Activated CD4-positive, alpha-beta T cell treated with anti-CD3 and anti-CD28 coated beads, Interleukin-2, Interleukin-4, amounts not matched to agents 100 ng/mL and 50 ng/mL, durations not matched to agents 16 hours and 8 hours (primary cell): ENCODE measurements at places on chromosomes 16 and 17.

DNA sequence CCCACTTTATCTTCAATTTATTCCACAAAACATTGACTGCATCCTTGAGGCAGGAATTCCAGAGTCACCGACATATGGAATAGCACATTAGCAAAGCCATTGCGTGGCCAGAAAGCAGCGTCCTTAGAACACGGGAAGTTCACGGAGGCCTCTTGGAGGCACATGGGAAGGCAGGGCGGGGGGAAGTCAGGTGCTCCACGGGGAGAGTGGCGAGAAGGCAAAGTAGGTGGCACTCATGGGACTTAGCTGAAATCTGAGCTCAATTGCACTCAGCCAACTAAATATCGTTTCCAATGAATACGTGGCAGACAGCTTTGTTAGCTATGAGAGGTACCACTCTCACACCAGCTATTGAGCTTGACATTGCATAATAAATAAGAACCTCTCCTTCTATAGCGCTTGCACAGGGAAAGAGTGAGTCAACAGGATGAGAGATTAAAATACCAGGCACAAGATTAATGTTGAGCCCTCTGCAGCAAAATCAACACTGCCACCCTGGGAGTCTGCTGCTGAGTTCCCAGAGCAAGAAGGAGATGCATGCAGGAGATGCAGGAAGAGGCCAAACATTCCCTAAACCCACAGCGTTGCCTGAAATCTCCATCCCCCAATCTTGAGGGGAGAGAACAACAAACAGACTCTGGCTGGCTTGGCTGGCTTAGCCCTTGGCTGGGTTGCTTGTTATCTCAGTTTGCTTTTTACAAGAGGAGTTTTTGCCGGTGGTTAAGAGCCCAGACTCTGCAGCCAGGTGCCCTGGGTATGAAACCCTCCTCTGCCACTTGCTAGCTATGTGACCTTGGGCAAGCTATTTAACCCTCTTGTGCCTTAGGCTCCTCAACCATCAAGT, 28.8 kb downstream of the ABCC12 start:
- DNase-seq: peak; percentile 12

DNA sequence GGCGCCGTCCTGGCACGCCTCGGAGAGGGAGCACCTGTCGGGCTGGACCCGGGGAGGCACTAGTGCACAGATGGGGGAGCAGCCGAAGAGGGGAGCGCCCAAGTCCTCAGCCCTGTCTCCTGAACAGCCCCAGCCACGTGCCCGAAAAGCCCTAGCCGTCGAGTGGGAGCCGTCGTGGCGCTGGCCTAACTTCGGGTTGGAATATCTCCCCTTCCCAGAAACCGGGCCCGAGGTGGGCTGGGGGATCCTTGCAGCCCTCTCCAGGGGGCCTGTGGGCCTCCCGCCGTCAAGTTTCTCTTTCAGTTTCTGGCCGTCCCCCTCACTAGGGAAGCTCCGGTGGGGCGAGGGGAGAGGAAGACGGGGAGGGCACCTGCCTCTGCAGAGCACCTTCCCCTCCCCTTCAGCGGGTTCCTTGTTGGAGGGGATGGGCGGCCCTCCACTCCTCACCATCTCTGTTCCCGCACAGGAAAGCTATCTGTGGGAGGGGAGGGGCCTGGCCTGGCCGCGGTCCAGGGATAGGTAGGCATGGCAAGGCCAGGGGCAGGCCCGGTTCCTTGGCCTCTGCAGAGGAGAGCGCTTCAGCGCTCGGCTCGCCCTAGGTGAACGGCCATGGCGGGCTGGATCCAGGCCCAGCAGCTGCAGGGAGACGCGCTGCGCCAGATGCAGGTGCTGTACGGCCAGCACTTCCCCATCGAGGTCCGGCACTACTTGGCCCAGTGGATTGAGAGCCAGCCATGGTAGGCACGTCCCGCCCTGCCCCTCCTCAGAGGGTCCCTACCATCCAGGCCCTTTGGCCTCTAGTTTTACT, 709 bp downstream of the STAT5A start:
- DNase-seq: no peak

- DNase-seq: no peak
Measured at GRCh38 chr16:89002851-89003830, 26.1 kb upstream of the CBFA2T3 start.

DNA sequence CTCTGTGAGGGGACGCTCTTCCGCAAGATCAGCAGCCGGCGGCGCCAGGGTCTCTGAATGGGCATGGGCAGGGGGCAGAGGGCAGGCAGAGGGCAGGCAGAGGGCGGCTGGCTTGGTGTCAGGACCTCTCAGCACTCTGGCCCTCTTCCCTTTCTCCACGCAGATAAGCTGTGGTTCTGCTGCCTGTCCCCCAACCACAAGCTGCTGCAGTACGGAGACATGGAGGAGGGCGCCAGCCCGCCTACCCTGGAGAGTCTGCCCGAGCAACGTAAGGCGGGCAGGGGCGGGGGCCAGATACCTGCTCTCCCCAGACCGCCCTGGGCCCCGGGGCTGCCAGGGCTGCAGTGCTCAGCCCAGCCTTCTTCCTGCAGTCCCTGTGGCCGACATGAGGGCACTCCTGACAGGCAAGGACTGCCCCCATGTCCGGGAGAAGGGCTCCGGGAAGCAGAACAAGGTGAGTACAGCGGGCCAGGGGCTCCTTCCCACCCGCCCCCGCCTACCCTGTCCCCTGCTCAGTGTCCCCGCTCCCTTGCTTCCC, 4.1 kb downstream of the ELMO3 start:
- DNase-seq: no peak

DNA sequence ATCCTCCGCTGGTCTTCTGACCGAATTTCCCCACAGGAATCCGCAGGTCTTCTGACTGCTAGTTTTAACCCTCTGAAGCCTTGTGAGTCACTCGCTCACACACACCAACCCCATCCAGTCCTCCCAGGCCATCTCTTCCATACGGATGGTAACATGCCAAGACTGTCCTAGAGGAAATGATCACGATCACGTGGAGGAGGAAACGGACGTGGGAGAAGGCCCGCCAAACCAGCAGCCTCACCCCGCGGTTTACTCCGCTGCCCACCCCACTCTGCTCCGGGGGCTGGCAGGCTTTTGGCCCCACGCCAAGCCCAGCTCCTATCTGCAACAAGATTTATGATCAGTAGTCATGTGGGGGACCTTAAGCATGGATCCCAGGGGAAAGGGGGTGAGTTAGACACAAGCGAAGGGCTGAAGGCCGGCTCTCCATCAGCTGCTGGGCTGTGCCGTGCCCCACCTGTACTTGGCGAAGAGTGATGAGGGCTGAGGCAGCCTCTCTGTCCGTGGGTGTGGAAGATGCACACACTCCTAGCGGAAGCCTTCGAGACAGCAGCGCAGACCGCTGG, 1.5 kb upstream of the FAAP100 start:
- no peak for DNase-seq

GRCh38 chr16:88070989-88071625, 119.9 kb downstream of the BANP start:
- DNase-seq: no peak

DNA sequence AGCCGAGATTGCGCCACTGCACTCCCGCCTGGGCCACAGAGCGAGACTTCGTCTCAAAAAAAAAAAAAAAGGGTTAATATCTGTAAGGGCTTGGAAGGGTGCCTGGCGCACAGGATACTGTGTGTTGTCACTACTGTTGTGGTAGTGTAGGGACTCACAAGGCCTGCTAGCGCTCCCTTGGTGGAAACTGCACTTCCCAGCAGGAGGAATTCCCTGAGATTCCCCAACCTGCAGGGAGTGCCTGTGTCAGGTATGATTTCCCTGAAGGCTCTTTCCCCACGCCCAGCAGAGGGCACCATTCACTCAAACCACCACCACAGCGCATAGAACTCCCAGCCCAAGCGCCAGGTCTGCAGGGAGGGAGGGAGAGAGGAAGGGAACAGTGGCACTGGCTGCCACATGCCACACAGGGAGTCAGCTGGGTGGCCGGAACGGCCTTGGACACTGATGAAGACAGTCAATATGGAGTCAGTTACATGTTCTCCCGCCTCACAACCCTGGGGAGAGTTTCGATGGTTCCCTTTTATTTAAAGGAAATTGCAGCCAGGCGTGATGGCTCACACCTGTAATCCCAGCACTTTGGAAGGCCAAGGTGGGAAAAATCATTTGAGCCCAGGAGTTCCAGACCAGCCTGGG, 32.7 kb upstream of the CDH1 start:
- peak; percentile 71 for DNase-seq

DNA sequence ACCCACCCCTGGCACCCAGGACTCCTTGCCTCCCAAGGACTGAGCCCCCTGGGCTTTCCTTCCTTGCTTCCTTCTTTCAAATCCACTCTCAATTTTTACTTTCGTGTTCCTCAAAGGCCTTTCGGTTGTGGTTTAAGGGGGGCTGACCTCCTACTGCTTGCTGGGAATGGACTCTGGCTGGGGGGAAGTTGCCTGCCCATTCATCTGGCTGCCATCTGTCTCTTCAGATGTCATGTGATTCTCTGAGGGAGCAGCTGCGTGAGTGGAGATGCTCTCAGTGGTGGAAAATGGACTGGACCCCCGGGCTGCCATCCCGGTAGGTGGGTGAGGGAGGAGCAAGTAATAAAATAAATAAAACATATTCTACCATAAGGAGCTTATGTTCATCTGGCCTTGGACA, 93.8 kb upstream of the RPRML start:
- no peak for DNase-seq

GRCh38 chr16:6249863-6250262, 1082.8 kb upstream of the RBFOX1 start:
- DNase-seq: no peak

GRCh38 chr16:88588754-88589153, 18.6 kb downstream of the ZC3H18 start:
- peak; percentile 45 for DNase-seq

DNA sequence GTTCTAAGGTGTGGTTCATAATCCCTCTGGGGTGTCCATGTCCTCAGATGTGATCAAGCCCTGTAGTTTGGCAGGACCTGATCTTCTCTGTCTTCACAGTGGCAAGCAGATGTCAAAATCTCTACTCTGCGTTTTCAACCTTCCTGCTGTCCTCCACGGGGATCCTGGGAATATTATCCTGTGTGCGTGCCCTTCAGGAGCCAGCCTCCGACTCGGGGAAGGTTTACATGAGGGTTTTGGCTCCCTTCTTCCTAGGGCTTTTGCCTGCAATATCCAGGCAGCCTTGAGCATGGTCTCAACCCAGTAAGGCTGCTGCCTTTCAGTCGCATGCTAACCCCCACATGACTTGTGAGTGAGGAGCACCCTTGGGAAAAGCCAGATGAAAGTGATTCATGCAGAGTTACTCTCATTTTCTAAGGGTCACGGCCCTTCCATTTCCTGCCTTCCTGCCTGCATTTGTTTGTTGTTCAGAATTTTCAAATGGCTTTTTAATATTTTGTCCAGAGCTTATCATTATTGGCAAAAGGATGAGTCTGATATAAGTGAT, 202.2 kb upstream of the CHMP6 start:
- DNase-seq: peak; percentile 42

GRCh38 chr17:12734926-12735325, 54.4 kb upstream of the ARHGAP44 start:
- DNase-seq: no peak

- no peak for DNase-seq
Measured at GRCh38 chr16:64167936-64168335, 953.9 kb downstream of the CDH11 start.

DNA sequence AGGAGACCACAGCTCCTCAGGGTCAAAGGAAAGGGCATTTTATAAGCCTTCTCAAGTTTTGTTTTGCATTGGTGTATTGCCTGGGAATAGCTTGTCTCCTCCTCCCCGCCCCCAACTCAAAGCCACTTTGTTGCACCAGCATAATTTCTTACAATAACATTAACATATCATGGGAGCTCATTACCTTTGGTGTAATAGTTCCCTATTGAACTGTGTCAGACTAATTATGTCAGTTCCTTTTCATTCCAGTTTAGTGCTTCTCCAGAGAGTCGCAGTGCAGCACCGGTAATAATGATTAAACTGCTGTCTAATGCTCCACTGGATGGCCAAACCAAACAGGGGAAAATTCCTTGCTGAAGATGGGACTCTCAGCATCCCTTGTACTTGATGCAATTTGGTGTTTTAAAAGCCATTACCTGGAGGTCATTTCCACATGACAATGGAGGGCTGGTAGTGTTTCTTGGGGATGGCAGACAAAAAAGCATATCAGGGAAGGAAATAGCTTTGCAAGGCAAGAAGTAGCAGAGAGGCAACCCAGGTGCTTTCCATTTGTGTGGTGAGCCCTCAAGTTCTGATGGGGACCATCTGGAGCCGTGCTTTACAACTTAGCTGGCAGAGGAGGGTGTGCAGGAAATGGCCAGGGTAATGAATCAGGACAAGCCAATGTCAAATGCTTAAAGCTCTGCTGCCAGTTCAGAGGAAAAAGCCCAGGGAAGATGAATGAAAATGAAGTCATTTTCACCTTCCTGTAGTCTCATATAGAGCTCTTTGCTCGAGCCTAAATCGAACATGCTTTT, 91.5 kb upstream of the NLRP1 start:
- no peak for DNase-seq

- peak; percentile 71 for DNase-seq
Measured at GRCh38 chr17:49575679-49576087, at the start of gene NXPH3. Gene NXPH3 (plus strand): TSS chr17:49575871. CDS start chr17:49576220, 349 bp downstream.

DNA sequence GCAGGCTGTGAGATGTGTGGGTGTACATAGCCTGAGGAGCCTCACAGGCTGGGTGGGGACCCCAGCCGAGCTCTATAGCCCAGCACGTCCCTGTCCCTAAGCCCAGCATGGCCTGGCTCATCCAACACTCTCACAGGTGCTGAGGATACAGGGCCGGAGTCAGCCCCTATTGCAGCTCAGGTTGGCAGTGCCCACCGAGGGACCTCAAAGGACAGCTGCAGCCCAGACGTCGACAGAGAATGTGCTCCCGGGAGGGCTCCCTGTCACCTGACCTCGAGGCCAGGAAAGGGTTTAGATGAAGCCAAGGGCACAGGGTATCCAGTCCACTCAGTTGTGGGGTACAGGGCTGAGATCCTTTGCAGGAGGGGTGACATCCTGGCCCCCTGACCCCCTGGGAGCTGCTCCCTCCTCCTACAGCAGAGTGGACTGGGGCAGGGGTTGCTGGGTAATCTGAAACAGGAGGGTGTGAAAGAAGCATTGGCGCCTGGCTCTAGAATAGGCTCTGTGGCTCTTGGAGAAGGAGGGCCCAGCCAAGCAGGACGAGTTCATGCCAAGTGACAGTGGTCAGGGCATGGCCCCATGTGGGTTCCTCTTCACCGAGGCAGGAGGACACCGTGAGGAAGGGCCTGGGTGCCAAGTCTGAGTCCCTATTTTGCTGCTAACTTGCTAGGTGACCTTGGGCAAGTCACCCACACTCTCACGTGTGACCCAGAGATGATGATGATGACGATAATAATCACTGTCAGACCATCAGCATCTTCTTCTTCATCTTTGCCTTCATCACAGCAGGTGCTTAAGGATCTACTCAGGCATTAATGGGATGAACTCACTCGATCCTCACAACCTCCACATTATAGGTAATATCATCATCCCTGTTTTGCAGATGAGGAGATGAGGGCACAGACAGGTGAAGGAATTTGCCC, 68.0 kb downstream of the RMI2 start:
- no peak for DNase-seq
